ENCODE measurements at places on chromosomes 1 and 21.
A peak's percentile ranks its signal among the peaks of the same experiment; 100 is the strongest.

DNA sequence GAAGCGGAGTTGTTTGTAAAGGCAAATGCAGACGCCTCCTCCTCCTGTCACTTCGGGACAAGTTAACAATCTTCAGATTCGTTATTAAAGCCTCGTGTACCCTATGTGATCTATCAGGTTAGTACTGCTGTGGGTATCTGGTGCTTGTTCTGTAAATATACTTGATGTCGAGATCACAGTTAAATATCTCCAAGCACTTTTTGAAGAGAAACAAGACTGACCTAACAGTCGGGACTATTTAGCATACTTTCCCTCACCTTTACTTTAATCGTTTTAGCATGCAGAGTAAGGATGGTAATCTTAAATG lies 710 bp downstream of the KLHL20 start:
- no peak for DNase-seq

DNA sequence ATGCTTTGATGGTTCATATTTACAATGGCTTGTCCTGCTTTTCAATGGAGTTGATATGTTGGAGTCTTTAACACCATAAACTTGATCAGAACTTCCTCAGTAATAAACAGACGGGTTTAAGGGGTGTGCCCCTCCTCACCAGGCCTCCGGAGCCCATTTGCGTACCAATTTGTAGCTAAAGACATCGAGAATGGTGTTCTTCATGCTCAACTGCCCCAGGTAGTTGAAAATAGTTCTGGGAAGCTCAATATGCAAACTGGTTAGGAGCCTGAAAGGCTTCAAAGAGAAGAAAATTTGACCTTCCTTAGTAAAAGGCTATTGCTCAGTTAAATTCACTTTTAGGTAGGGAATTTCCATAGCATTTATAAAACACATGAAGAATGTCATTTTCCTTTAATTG lies 68.1 kb upstream of the RRP15 start:
- DNase-seq: no peak

- DNase-seq: no peak
Observed at GRCh38 chr1:211703812-211704537, 28.6 kb upstream of the NEK2 start.

- DNase-seq: no peak
Observed at GRCh38 chr1:198865319-198865718, 226.5 kb downstream of the PTPRC start.

- DNase-seq: no peak
Observed at GRCh38 chr1:156667610-156667967, 9.6 kb downstream of the NES start.

DNA sequence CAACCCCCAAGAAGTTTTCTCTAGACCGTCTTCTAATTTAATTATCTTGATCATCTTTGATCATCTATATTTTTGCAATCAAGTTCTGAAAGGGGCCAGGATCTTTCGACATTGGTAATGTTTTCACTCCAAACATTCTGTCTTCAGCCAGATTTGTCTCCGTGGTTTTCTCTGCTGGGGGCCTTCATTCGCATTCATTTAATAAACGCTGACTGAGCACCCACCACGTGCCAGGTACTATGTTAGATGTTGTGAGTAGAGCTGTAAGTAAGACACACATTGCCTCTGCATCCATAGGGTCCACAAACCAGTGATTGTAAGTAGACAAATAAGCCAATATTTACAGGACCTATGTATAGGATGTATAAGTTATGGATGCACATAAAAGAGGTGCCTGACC lies 134.5 kb upstream of the MROH9 start:
- peak; percentile 44 for DNase-seq

DNA sequence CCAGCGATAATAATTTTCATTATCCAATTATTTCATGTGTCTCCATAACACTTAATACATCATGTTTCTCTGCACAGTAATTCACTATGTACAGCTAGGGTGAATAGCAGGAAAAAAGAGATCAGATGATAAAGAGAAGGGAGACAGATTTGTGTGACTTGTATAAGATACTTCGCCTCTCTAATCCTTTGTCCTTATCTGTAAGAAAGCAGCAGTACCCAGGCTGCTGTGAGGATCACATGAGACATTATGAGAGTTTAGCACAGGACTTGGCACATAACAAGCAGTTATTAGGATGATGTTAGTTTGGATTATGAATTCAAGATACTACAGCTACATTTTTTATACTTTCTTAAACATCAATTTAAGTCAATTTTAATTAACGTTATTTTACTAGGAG lies 6.3 kb downstream of the ERG start:
- DNase-seq: no peak
